ENCODE measurements at places on chromosomes 7 and 10.

- DNase-seq: no peak
Observed at GRCh38 chr7:77791336-77791735, 6.9 kb downstream of the TMEM60 start.

DNA sequence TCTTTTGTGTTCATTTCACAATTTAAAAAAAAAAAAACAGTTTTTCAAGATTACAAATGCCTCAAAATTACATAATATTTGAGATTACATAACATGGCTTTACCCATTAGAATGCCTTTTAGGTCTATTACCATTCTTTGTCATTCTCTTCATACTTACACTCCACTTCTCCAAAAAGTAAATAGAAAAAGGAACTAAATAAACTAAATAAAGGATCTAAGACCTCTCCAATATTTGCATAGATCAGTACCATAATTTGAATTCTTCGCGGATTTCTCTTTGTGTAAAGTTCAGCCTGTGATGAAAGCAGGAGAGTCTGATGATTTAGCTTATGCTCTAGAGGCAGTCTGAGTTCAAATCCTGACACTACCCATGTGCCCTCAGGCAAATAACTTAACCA, 56.4 kb upstream of the C1GALT1 start:
- no peak for DNase-seq

DNA sequence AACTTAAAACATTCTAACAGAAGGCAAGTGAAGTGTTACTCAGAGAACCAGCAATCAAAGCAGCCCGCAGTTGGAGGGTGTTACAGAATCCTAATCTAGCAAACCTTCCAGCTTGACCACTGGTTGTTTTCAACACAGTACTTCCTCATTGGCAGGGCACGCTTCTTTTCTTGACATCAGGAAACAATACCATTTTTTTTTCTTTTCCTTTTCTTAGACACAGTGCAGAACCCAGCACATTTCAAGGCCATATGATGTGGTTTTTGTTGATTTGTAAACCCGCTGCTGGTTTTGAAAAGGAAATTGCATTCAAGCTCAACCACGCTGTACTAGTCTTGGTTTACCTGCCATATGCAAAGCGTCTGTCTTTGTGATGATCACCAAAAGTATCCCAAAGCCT, 33.4 kb downstream of the RHOBTB1 start:
- DNase-seq: peak; percentile 56

- no peak for DNase-seq
Observed at GRCh38 chr10:52682766-52683165, 89.8 kb downstream of the MBL2 start.

DNA sequence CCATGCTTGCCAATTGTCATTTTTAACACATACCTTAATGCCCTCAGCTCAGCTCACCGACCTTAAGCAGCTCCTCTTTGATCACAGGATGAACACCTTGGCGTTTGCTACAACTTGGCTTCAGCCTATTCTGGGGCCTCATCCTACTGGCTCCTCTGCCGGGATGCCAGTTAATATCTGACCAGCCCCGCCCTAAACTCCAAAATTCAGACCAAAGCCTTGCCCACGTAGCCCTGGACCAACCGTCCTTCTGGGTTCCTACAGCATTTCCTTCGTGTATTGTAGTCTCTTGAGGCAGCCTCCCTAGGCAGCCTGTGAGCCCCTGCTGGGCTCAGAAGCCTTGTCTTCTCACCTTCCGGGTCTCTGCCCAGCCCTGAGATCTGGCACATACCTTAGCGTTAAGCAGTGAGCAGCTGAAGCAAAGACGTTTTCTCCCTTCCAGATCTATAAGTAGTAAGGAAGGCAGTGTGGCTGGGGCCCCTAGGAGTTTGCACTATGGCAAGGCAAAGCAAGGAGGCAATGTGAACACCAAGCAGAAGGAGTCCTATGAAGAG, 836 bp downstream of the ENO4 start:
- no peak for DNase-seq

- no peak for DNase-seq
Observed at GRCh38 chr7:128163473-128163872, 77.6 kb upstream of the LEP start.

DNA sequence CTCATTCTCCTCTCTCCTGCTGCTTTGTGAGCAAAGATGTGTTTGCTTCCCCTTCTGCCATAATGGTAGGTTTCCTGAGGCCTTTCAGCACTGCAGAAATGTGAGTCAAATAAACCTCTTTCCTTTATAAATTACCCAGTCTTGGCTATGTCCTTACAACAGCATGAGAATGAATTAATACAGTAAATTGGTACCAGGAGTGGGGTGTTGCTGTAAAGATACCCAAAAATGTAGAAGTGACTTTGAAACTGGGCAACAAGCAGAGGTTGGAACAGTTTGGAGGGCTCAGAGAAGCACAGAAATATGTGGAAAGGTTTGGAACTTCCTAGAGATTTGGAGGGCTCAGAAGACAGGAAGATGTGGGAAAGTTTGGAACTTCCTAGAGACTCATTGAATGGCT, 388.7 kb upstream of the GHITM start:
- DNase-seq: no peak

All from right cardiac atrium (tissue), 5 donors.